Activated effector memory CD4-positive, alpha-beta T cell treated with Interleukin-2 at 50 U/mL for 16 hours (primary cell): ENCODE measurements at places on chromosomes 1 and 21.

DNA sequence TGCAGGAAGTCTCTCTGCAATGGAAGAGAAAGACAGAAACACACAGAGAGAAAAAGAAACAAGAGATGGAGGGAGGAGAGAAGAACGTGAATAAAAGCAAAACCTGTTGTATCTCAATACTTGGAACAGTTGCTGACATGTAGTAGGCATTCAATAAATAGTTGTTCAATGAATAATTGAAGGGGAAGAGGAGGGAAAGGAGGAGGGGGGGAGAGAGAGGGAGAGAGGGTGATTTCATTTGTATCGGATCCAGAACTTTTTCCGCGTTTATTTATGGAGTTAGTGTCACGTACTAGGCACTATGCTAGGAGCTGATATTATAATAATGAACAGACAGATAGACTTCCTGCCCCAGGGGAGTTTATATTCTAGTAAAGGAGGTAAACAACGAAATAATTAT is 144.1 kb downstream of the OMA1 start:
- no peak for DNase-seq

DNA sequence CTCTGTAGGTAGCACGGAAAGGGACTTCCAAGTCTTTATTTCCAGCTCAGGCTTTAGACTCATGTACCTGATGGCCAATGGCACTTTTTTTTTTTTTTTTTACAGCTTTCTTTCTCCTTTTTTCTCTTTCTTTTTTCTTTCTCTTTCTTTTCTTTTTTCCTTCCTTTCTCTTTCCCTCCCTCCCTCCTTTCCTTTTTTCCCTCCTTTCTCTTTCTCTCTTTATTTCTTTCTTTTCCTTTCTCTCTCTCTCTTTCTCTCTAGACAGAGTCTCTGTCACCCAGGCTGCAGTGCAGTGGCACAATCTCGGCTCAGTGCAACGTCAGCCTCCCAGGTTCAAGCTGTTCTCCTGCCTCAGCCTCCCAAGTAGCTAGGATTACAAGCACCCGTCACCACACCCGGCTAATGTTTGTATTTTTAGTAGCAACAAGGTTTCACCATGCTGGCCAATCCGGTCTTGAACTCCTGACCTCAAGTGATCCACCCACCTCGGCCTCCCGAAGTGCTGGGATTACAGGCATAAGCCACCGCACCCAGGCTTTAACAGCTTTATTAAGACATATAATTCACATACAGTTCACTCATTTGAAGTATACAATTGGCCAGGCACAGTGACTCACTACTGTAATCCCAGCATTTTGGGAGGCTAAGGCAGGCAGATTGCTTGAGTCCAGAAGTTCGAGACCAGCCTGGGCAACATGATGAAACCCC is 5.1 kb upstream of the DCAF8 start:
- DNase-seq = no peak

DNA sequence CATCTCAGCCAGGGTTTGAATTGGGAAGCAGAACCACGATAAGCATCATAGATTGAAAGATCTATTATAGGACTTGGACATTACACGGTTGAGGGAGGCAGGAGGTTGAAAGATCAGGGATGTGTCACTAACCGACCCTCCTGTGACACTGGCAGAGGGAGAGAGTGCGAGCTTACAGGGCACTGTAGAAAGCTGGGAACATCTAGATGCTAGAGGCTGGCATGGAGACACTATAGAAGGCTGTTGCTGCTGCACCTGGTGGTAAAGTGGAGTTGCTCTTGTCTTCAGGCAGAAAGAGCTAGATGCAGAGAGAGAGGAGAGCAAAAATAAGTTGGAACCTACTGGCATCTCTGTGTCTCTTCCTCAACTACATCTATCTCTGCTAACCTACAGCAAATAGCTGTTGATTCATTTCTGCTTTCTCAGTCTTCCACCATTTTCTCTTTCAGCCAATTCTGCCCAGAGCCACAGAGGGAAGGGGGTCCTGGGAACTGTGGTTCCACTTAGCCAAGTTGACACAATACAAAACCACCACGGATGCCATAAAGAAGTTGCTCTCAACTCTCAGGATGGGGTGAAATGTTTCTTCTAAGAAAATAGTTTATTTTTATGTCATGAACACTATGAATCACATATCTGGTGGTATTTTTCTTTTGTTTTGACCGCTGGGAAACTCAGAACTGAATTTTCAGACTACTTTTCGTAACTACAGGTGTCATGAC is 155.9 kb downstream of the ZNF281 start:
- DNase-seq = no peak

- DNase-seq = no peak
Observed at GRCh38 chr1:41486371-41487125, 2.1 kb upstream of the EDN2 start.

DNA sequence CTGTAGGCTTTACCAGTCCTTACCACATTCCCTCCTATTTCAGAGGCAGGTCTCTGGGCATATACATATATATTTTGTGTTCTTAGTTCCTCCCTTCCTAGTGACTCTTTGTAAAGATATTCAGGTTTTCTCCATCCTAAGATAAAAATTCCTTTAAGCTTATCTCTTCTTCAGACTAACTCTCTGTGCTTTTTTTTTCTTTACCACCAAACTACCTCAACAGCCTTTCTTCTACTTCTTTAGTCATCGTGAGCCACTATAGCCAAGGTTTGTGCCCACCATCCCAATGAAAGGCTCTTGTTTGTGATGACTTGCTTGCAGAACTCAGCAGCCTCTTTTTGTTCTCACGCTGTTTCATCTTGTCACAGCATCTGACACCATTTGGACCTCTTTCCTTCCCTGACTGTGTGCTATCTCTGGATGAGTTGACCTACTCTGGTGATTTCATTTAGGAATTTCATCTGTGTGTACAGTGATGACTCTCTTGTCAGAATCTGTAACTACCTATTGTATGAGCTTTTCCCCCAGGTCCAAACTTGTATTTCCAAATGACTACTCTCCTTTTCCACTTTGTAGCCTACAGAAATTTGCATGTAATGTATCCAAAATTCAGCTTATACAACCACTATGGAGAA is 59.0 kb upstream of the MACF1 start:
- no peak for DNase-seq

GRCh38 chr1:150576794-150577556 is 2.4 kb downstream of the MCL1 start:
- no peak for DNase-seq

GRCh38 chr1:235888119-235888643 is 21.5 kb upstream of the LYST start:
- peak; percentile 24 for DNase-seq

DNA sequence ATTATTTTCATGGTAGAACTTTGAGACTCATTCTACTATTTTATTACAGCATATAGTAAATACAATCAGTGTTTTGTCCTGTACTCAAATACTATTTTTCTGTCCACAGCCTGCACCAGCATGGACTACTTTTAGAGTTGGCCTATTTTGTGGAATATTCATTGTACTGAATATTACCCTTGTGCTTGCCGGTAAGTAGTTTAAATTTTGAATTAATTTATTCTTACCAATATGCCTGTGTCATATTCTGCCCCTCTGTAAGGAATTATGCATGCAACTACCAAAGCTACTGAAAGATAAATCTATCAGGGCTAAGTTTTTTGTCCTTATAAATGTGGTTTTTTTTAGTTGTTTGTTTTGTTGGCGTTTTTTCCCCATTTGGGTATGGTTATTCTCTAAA is 101.4 kb upstream of the KIAA1614 start:
- no peak for DNase-seq

DNA sequence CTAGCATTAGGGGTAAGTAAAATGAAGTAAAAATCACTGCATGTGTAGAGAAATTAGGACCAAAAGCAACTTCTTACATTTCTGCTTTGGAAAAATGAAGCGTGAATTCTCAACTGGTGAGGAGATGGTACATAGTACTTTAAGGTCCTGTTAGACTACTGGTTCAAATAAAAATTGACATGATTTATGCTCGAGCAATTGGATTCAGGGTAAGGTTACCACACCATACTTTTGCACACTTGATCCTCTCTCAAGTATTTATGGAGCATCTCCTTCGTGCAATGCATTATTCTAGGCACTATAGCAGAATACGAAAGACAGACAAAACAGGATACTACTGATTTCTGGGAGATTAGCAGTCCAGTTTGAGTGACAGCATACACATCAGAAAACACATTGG is 66.2 kb downstream of the BRINP2 start:
- DNase-seq = no peak

GRCh38 chr1:204150702-204151551 is 917 bp downstream of the ETNK2 start:
- DNase-seq = no peak

- no peak for DNase-seq
Observed at GRCh38 chr1:154822233-154822632, 47.8 kb downstream of the KCNN3 start.

DNA sequence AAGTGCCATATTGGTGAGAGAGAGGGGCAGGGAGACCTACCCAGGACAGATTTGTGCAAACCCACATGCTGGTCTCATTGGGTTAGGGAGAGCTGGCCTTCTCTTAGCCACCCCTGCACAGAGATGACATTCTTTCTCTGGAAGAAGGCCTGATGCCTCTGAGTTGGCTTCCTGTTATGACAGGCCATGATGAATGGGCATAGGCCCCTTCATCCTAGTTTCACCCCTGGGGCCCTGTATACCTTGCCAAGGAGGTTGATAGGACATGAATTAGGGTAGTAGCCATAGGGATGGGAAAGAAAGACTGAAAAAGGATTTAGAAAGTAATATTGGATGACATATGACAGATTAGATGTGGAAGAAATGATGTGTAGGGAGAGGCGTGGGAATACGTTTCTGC is 46.6 kb downstream of the TENT5C start:
- no peak for DNase-seq

DNA sequence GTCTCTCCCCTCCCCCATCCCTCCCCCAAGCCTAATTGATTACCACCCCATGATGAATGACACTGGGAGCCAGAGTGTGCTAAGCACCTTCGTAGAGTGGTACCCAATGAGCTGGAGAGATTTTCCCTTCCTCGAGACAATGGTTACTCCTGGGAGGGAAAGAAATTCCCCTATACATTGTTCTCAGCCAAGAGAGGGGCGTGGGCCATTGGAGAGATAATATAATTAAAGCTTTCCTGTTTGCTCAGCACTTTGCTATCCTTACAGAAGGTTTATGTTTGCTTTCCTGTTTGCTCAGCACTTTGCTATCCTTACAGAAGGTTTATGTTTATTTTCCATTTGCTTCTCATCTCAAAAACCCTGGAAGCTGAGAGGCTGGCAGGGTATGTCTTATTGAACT is 126.1 kb upstream of the KLHDC7A start:
- no peak for DNase-seq

GRCh38 chr1:15639931-15640330 is 22.7 kb downstream of the DDI2 start:
- DNase-seq = no peak

DNA sequence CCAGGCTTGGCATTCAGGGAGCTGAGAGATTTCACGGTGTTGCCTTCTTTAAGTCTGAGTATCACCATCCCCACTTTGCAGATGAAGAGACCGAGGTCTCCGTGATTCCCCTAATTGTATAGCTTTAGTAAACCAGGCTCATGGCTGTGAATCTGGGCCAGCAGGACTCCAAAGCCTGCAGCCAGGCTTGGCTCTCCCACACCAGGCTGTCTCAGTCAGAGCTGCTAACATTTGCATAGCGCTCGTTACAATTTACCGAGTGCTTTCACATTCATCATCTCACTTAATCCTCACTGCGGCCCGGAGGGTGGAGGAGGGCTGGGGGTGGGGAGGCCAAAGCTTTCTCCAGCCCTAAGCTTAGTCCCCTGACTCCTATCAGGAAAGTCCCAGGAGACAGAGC is 11.7 kb downstream of the C1orf94 start:
- no peak for DNase-seq

- DNase-seq = no peak
Observed at GRCh38 chr1:169722779-169723178, 11.1 kb downstream of the SELE start.

- DNase-seq = no peak
Observed at GRCh38 chr1:244406337-244406736, 45.4 kb downstream of the ADSS2 start.

GRCh38 chr1:199155166-199156019 is 516.6 kb downstream of the PTPRC start:
- DNase-seq = no peak

DNA sequence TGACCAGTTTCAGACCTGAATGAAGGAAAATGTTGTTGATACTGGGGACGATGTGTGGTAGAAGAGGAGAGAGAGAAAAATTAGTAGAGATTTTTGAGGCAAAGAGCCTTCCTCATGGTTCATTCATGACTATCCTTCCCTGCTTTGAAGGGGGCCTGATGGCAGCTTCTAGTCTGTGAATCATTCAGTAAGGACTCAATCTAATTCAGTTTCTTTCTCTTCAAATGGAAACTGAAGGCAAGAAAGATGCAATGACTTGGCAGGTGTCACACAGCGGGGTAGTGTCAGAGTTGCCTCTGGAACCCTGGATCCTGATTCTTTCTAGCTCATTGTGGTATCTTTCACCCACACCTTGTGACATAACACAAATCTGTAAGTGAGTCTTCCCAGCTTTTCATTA is 14.9 kb upstream of the CD5L start:
- DNase-seq = no peak

GRCh38 chr1:27392778-27393635 is 585 bp downstream of the GPR3 start:
- no peak for DNase-seq

- DNase-seq = no peak
Observed at GRCh38 chr21:33305938-33306337, 18.8 kb upstream of the IFNAR1 start.

- DNase-seq = no peak
Observed at GRCh38 chr1:161706482-161707347, at the start of gene FCRLA. TSS of gene FCRLA (plus strand) at chr1:161707229. CDS start at chr1:161707265, 36 bp downstream.

DNA sequence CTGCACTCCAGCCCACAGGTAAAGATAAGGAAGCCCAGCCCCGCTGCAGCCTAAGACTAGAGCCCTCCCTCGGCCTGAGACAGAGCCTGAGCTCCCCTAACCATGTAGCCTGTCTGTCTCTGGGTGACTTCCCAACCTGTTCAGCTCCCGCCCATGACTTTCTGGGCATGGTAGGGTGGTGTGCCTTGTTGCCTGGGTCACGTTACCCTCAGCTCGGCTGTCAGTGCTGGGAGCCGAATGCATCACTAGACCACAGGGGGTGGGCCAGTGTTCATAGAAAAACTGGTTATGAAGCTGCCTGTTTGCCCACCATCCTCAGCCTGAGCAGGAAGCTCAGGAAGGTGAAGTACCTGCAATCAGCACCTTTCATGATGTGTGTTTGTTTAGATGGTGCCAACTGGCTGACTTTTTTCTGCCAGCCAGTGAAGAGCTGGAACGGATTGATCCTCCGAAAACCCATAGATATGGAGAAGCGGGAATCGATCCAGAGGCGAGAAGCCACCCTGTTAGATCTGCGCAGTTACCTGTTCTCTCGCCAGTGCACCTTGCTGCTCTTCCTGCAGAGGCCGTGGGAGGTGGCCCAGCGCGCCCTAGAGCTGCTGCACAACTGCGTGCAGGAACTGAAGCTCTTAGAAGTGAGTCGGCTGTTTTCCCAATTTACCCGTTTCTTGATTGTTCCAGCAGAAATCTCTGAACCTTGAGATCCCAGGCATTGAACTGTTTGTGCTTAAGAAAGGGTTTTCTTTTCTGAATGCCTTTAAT is 43.9 kb upstream of the PWP2 start:
- no peak for DNase-seq

- DNase-seq = no peak
Observed at GRCh38 chr1:245684166-245684565, 529.4 kb downstream of the KIF26B start.

- no peak for DNase-seq
Observed at GRCh38 chr1:43269627-43270375, at the start of gene TMEM125. TSS of gene TMEM125 (plus strand) at chr1:43269983. CDS start at chr1:43272723, 2,740 bp downstream.
